ENCODE measurements at places on chromosomes 4 and X. TPM values are rescaled to one million over a fixed set of nuclear protein-coding genes. Genes with fewer than 3 reads are reported as not detected.
A peak's percentile ranks its signal among the peaks of the same experiment; 100 is the strongest.

The SHROOM4 gene
- total RNA-seq, result 10.8 TPM

The SPANXN1 gene
- not detected for total RNA-seq

- DNase-seq, result peak; percentile 66
- H3K4me3 ChIP-seq, result peak overlapping the region; percentile 73
- no peaks in the 10 kb centered on the region for H3K27me3 ChIP-seq
- no peaks in the 10 kb centered on the region for H3K36me3 ChIP-seq
- peaks cover 35% of the 10 kb centered on the region for H3K4me1 ChIP-seq
These were observed 419 bp downstream of the ADD1 start for GRCh38 chr4:2843941-2844584.

The NKX1-1 gene
- total RNA-seq, result not detected

- no peak overlapping the region for H3K27ac ChIP-seq
- H3K4me3 ChIP-seq, result no peak overlapping the region
- no peaks in the 10 kb centered on the region for H3K36me3 ChIP-seq
- no peaks in the 10 kb centered on the region for H3K27me3 ChIP-seq
These were observed 57.2 kb downstream of the STBD1 start for GRCh38 chr4:76363556-76364290.

- H3K27ac ChIP-seq, result peak overlapping the region; percentile 9
- DNase-seq, result peak; percentile 73
- H3K27me3 ChIP-seq, result no peaks in the 10 kb centered on the region
These were observed 21.7 kb downstream of the LETM1 start for GRCh38 chr4:1834047-1834775.

- H3K4me1 ChIP-seq, result no peaks in the 10 kb centered on the region
- no peak overlapping the region for H3K27ac ChIP-seq
These were observed 214.4 kb downstream of the HS3ST1 start for GRCh38 chr4:11214281-11214680.

- no peak overlapping the region for H3K4me3 ChIP-seq
- no peak overlapping the region for H3K27ac ChIP-seq
- no peaks in the 10 kb centered on the region for H3K4me1 ChIP-seq
- no peaks in the 10 kb centered on the region for H3K27me3 ChIP-seq
- no peaks in the 10 kb centered on the region for H3K36me3 ChIP-seq
These were observed 34.8 kb downstream of the YIPF6 start for GRCh38 chrX:68533656-68534055.

DNA sequence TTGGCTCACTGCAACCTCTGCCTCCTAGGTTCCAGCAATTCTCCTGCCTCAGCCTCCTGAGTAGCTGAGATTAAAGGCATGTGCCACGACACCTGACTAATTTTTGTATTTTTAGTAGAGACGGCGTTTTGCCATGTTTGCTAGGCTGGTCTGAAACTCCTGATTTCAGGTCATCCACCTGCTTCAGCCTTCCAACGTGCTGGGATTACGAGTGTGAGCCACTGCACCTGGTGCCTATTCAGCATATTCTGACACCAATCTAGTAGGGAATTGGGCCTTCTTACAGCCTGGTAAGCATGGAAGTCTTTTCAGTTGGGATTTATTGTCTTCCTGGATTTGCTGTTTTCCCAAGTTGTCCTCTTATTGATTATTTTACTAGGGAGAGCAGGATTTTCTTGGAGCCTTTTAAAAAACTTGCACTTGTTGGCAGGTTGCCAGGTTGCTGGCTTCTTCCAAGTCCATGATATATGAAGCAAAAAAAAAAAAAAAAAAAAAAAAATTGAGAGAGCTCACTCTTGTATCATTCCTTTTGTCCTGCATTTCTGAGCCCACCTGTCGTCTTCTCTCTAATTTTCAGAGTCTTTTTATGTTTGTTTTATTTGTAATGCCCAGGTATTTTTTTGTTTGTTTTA, 43.7 kb downstream of the TMPRSS11E start:
- H3K27ac ChIP-seq, result no peak overlapping the region
- H3K27me3 ChIP-seq, result no peaks in the 10 kb centered on the region
- no peaks in the 10 kb centered on the region for H3K36me3 ChIP-seq
- peak; percentile 6 for DNase-seq
- H3K4me3 ChIP-seq, result no peak overlapping the region
- no peaks in the 10 kb centered on the region for H3K4me1 ChIP-seq

DNA sequence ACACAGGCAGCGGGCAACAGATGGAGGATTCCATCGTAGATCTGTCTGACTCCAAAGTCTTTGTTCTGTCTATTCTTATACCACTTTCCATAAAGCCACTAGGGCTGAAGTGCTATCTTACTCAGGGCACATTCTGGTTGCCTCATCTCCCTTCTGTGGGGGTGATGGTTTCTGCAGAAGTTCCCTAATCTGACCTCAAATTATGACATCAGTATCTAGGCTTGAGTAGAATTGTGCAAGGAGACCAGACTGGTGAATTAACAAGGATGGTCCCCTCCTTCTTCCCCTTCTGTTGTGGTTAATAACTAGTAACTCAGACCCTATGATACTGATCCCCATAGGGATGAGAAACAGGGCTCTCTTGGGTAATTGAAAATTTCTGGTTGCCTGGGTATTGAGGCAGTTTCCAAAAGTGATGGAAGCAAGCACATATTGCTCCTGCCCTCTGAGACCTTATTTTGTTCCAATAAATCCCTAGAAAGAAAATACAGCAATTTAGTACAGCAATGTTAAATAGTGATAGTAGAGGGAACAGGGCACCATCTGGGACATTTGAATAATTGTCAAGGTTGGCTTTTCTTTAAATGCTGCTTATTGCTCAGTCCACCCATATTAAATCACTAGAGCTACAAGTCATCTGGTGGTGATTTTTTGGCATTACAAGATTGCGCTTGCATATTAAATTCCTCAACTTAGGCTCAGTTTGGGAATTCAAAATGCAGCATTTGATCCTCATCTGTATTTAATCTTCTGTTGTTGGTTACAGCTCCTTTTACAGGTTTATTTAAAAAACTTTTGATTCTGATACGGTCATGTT, 57.3 kb upstream of the AP1S2 start:
- H3K36me3 ChIP-seq, result no peaks in the 10 kb centered on the region
- DNase-seq, result no peak
- H3K27ac ChIP-seq, result no peak overlapping the region
- H3K27me3 ChIP-seq, result no peaks in the 10 kb centered on the region
- H3K4me3 ChIP-seq, result no peak overlapping the region
- no peaks in the 10 kb centered on the region for H3K4me1 ChIP-seq

- H3K27me3 ChIP-seq, result no peaks in the 10 kb centered on the region
- H3K4me1 ChIP-seq, result peaks cover 29% of the 10 kb centered on the region
- no peak overlapping the region for H3K4me3 ChIP-seq
- H3K27ac ChIP-seq, result peak overlapping the region; percentile 65
- H3K36me3 ChIP-seq, result no peaks in the 10 kb centered on the region
These were observed 55.4 kb downstream of the MAML3 start for GRCh38 chr4:140098455-140099160.
